ENCODE measurements at places on chromosomes 12 and 14.

- DNase-seq: no peak
These were observed 40.1 kb upstream of the STRAP start for GRCh38 chr12:15842108-15842507.

- DNase-seq: no peak
These were observed 21.8 kb upstream of the RNU6-8 start for GRCh38 chr14:32224737-32225377.

DNA sequence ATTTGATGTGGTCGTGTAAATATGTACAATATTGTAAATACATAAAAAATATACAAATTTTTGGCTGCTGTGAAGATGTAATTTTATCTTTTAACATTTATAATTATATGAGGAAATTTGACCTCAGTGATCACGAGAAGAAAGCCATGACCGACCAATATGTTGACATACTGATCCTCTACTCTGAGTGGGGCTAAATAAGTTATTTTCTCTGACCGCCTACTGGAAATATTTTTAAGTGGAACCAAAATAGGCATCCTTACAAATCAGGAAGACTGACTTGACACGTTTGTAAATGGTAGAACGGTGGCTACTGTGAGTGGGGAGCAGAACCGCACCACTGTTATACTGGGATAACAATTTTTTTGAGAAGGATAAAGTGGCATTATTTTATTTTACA, 49.6 kb downstream of the TBK1 start:
- DNase-seq: no peak

DNA sequence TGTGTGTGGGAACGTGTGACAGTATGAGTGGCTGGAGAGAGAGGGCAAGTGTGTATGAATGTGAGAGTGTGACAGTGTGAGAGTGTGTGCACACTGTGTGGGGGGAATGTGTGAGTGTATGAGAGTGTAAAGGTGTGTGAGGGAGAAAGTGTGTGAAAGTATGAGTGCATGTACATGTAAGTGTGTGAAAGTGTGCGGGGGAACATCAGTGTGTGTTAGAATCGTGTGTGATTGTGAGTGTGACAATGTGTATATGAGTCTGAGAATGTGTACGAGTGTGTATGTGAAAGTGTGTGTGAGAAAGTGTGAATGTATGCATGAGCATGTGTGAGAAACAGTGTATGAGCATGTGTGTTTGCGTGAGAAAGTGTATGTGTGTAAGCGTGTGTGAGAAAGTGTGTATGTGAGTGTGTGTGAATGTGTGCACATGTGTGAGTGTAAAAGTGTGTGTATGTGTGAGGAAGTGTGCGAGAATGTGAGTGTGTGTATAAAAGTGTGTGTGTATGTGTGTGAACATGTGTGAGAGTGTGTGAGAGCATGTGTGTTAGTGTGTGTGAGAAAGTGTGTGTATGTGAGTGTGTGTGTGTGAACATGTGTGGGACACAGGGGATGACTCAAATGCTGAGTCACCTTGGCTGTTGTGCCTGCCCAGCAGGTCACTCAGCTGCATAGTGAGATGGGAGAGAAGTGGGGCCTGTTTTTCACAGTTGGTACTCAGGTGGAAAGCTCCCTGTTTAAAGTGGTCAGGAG, 220.5 kb upstream of the TBX3 start:
- DNase-seq: no peak

Measured in activated CD4-positive, alpha-beta T cell treated with anti-CD3 and anti-CD28 coated beads, Interleukin-2, Interleukin-6, amounts not matched to agents 100 ng/mL and 50 ng/mL, durations not matched to agents 16 hours and 8 hours (primary cell).